ENCODE measurements at places on chromosomes 11 and 22.

DNA sequence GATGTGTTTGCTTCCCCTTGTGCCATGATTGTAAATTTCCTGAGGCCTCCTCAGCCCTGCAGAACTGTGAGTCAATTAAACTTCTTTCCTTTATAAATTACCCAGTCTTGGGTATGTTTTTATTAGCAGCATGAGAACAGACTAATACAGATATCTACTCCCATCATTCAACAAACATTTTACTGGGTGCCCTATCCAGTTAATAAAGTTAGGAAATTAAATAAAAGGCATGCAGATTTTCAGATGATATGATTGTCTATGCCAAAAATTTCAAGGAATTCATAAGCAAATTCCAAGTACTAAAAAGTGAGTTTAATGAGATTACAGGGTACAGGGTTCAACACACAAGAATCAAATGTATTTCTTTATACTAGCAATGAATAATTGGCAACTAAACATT is 33.5 kb upstream of the LIN7C start:
- no peak for DNase-seq

DNA sequence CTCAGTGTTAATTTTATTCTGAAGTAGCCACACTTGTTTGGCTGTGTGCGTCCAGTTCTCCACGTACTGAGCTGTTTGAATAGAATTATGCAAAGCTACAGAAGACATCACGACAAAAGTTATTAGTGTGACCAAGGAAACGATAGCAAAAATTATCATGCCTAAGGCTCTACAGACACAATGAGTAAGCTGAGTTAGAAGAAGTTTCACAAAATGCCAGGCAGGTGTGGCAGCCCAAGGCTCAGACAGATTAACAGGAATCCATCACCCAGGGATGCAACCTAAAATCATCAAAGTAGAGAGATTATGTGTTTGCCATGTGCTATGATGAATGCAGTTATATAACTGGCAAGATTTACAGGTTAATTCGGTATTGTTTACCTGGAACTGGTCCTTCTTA is 73.1 kb upstream of the INCENP start:
- no peak for DNase-seq

GRCh38 chr11:76234416-76235232 is 28.3 kb upstream of the WNT11 start:
- DNase-seq = no peak

DNA sequence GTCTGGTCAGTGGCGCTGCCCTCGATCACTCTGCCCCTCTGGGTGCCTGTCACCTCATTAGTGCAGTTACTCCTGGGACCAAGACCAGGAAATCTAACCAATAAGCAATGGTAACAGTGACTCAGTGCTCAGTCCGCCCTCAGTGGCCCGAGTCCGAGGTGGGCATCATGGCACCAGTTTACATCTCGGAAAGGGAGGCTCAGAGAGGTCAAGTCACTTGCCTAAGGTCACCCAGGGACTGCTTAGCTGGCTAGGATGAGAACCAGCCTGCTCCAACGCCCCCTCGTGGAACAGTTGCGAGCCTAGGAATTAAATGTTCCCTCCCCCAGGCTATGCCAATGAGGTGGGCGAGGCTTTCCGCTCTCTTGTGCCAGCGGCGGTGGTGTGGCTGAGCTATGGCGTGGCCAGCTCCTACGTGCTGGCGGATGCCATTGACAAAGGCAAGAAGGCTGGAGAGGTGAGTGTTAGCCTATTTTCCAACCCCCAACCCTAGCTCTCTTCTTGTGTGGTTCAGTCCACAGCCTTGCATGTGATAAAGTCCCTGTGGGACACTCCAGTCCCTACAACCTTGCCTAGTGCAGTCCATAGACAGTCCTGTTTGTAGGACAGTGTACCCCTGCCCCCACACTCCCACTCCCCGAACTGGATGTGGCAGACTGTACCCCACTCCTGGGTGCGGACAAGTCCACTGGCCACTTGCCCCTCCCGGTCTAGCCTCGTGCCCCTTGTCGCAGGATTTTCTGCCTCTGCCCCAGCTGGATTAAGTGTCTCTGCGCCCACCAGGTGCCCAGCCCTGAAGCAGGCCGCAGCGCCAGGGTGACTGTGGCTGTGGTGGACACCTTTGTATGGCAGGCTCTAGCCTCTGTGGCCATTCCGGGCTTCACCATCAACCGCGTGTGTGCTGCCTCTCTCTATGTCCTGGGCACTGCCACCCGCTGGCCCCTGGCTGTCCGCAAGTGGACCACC is 1.1 kb downstream of the MTFP1 start:
- DNase-seq = peak; percentile 72

DNA sequence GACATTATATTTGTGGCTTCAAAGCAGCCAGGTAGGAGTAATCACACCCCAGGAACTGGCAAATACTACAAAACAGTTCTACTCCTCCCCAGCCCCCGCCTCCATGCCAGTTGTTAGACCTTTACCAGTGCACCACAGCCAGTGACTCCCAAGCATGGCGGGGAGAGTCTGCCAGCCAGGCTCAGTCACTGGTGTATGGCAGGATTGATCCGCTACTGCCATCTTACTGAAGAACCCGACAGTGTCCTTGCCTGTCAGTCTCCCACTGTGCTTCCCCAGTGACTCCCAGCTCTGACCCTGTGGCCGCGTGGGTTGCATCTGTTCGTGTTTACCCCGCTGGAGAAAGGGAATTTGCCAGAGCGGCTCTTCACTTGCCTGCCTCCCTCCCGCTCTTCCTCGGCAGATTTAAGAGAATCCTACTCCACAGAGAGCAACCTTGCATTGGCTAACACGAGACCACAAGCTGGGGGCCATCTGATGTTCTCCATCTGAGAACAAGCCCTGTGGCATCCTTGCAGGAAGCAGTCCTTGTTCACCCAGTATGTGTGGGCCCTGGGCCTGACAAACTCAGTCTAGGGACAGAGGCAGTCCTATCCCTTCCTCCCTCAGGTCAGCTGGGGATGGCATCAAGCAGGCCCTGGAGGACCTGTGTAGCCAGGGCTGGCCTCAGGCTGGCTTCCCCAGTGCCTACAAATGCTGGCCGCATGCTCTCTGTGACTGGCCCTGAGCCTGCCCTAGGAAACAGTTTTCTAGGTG is 33.1 kb downstream of the GNAZ start:
- DNase-seq = no peak

GRCh38 chr11:61983419-61983818 is 16.0 kb upstream of the FTH1 start:
- DNase-seq = no peak

GRCh38 chr11:65558002-65558929 is at the start of gene LTBP3:
Gene LTBP3, minus strand, starts transcription at chr11:65558359. Its CDS starts 400 bp downstream, at chr11:65557959.
- no peak for DNase-seq

- DNase-seq = no peak
Observed at GRCh38 chr22:49402169-49402568, 425.5 kb downstream of the BRD1 start.

DNA sequence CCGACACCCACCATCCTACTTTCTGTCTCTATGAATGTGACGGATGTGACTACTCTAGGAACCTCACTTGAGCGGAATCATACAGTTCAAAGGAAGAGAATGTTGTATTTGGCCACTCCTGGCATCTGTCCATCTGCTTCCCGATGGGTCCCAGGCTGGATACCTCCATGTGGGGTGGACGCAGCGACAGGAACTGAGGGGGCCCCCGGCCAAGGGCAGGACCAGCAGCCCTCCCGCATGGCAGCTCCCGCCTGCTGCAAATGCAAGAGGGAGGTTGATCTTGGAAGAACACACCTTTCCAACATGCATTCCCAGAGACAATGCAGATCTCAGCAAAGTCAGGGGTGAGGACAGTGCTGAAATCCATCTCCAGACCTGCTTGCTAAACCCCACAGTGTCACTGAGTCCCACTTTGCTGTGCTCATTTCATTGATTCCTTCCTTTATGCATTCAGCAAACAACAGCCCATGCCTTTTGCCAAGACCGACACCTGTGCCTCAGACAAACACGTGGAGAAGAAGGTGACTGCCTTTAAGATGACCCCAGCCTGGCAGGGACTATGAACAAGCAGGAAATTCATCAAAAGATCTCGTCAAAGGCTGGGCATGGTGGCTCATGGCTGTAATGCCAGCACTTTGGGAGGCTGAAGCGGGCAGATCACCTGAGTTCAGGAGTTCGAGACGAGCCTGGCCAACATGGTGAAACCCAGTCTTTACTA is 246.2 kb downstream of the CTTN start:
- no peak for DNase-seq

DNA sequence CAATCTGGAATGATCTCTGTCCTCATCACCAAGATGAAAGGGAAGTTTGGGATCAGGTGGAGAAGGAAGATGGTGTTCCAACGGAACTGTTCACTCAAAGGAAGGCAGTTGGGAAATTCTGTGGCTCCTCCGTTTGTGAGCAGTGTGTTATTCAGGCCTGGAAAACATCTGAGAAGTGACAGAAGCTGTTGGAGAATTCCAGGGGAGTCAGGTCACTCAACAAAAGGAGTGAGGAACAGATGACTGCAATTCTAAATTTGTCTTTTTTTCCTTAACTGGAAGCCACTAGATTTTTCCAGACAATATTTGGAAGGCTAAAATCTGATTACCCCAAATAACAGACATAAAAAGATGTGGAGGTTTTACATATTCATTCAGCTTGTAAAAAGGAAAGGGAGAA is 107.8 kb downstream of the CD44 start:
- DNase-seq = no peak

GRCh38 chr11:47468598-47469214 is 19.8 kb upstream of the RAPSN start:
- DNase-seq = no peak

- DNase-seq = no peak
Observed at GRCh38 chr11:72069787-72070251, 10.5 kb downstream of the NUMA1 start.

- no peak for DNase-seq
Observed at GRCh38 chr11:94834911-94835593, 66.9 kb downstream of the AMOTL1 start.

DNA sequence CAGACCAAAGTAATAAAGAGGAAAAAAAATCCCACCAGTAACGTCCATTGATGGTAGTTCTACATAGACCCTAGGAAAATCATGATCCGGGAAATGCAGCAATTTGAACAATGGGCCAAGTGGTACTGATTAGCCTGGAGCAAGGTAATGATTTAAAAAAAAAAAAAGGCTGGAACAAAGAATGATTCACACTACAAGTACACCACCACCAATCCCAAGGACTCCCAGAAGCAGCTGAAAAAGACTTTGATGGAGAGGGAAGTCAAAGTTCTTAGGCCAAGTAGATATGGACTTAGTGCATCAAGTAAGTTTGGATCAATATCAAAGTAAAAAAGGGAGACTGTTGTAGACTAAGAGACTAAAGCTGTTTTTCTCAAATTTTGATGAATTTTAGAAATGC is 11.8 kb downstream of the KCTD14 start:
- no peak for DNase-seq

GRCh38 chr11:70883973-70884623 is 368.3 kb downstream of the SHANK2 start:
- no peak for DNase-seq

GRCh38 chr11:45662096-45662664 is 3.2 kb downstream of the CHST1 start:
- DNase-seq = no peak

GRCh38 chr11:89493431-89493830 is 2.3 kb upstream of the NOX4 start:
- no peak for DNase-seq

DNA sequence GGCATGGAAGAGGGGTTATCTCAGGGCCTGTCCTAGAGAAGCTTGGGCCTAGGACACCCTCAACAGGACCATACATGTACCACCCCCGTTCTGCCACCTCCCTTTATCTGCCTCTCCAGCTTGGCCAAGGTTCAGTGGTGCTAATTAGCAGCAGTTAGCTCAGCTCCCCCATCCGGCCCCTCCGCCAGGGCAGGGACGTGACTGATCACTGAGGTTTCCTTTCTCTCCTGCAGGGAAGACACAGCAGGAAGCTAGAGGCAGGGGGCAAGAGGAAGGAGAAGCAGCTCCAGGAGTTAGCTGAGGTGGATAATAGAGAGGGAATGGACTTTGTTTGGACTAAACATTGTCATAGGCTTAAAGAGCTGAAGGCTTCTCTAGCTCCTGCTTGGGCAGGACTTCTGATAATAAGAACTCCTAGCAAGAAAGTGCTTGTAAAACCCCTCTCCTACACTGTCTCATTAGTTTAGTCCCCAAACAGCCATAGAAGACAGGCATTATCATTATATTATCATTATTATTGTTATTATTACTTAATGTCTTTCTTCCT is 53.8 kb downstream of the BUD13 start:
- DNase-seq = no peak

- no peak for DNase-seq
Observed at GRCh38 chr22:24181996-24182899, 961 bp downstream of the SUSD2 start.

GRCh38 chr11:75428281-75428724 is 4.7 kb downstream of the KLHL35 start:
- DNase-seq = peak; percentile 22

- no peak for DNase-seq
Observed at GRCh38 chr22:44574057-44574639, 76.1 kb upstream of the RTL6 start.

DNA sequence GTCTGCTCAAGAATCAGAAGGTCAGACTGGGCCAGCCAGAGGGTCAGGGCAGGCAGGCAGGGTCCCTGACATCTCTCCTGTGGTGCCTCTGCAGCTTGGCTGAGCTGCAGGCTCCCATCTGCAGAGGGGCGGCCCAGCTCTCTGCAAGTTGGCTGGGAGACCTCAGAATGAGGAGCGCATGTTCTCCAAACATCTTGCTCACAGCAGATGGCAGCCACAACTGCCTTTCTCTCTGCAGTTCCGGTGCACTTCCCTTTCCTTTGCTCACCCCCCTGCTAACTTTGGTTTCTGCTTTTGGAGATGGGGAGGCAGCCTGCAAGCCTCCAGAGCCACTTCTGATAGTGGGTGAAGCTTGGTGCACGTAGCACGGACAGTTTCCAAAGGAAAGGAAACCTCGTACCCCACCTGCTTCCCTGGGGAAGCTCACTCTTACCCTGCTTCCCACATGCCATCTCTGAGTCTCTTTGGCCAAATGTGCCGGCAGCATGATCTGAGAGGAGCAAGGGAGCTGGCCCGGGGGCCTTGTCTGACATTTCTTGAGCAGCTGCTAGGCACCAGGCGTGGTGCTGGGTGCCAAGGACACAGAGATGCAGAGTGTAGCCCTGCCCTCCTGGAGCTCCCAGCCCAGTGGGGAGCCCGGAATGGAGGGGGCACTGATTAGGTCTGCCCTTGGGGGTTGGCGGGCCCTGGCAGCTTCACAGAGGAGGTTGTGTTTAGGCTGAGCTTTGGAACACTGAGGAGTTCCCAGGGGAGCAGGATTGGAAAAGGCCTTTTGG is 18.2 kb downstream of the DAGLA start:
- no peak for DNase-seq

DNA sequence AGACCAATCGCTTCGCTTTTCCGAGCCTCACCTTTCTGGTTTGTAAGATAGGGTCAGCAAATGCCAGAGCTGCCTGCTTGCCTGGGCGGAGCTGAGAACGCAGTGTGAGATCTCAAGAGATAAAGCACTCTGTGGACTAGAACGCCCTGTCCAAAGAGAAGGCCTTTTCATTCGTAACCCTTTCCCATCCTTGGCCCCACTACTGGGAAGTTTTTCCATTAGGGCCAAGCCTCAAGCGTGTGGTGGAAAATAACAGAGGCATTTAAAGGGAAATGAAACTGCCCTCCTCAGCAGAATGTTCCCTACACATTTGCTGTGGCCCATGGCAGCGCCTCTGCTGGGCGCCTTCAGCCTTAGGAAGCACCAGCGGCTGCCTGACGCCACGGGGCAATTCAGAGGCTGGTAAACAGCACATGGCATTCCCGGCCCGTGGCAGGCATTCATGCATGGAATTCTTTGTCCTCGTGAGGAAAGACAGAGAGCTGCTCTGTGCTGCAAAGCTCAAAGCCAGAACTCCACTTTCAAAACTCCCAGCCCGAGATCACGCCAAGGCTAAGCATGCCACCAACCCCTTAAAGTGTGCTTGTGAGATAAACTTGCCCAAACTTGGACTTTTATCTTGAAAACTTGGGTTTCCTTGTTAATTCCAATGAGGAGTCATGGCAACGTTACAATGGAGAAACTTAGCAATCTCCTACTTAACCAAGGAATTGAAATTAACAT is 38.1 kb downstream of the AHNAK start:
- no peak for DNase-seq
